Epithelial cell of prostate (primary cell): ENCODE measurements at places on chromosomes 6 and 20.

- DNase-seq, result no peak
Measured at GRCh38 chr6:154404791-154405400, 48.3 kb upstream of the IPCEF1 start.

DNA sequence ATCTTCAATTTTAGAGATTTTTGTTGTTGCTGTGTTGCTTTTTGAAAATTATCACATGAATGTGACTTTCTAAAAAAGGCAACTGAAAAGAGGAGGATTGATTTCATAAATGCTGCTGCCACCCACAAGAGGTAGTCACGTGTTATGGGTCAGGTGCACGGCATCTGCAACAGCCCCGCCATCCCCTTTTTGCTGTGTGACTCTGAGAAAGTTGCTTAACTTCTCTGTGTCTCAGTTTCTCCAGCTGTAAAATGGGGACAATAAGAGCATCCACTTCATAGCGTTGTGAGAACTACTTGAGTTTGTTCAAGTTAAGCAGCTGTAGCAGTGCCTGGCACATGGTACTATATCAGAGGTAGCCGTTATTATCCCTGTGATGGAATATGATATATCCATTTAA lies 10.7 kb downstream of the CCN5 start:
- DNase-seq, result no peak

GRCh38 chr6:25263657-25264056 lies 15.5 kb upstream of the CARMIL1 start:
- DNase-seq, result no peak

- no peak for DNase-seq
Measured at GRCh38 chr6:117483004-117483644, 650 bp downstream of the DCBLD1 start.

GRCh38 chr6:168118935-168119334 lies 39.9 kb upstream of the FRMD1 start:
- no peak for DNase-seq

- no peak for DNase-seq
Measured at GRCh38 chr20:46050444-46050843, 21.4 kb downstream of the SLC12A5 start.

GRCh38 chr6:170232186-170233002 lies 58.5 kb downstream of the DLL1 start:
- no peak for DNase-seq

- no peak for DNase-seq
Measured at GRCh38 chr6:100460650-100461204, 4.0 kb downstream of the SIM1 start.

DNA sequence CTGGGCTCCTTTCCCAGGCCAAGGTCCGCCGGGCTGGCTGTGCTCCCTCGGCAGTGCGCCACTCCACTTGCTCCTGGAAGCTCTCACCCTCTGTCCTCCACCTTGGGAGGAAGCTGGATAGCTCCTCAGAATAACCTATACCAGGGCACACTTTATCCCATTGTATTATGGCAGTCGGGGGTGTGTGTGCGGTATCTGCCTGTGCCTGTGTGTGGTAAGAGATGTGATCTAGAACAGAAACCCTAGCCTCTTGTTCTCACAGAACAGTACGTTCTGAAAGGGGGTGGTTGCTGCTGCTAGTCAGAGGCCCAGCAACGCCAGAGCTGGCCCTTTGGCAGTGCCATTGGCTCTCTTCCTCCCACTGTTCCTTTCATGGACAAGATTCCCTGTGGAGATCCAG lies 168.4 kb downstream of the TBXT start:
- DNase-seq, result no peak

DNA sequence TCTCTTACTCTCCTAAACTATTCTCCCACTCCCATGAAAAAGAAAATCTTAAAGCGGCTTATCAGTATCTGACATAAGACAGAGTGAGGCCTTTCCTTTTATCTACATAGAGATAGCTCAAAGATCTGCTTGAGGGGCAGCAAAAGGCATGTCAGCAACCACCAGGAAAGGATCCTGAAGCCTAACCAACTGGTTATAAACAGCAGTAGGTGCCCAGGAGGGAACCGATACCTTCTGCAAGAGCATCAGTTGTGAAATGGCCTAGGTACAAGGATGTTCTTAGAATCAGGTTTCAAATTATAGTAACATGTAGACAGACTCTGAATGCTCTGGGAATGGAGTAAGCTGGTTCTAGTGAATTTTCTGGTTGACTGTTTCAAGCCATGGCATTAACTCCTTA lies 21.4 kb downstream of the JARID2 start:
- no peak for DNase-seq

- no peak for DNase-seq
Measured at GRCh38 chr6:90019216-90019615, 124.9 kb downstream of the GJA10 start.

DNA sequence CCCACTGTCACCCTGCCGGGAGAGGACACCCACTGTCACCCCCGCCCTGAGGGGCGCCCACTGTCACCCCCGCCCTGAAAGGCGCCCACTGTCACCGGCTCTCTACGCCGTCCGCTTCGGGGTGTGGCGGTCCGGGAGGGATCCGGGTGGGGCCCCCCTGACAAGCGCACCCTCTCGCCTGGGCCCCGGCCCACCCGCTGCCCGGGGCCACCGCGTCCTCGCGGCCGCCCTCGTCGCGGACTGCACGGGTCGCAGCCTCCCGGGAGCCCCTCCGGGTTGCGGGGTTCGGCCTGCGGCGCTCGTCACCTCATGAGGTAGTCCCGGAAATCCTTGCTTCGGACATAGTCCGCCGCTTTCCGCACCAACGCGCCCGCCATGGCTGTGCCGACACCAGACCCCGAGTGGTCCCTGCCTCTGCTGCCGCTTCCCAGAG lies 224 bp downstream of the MPC1 start:
- no peak for DNase-seq

DNA sequence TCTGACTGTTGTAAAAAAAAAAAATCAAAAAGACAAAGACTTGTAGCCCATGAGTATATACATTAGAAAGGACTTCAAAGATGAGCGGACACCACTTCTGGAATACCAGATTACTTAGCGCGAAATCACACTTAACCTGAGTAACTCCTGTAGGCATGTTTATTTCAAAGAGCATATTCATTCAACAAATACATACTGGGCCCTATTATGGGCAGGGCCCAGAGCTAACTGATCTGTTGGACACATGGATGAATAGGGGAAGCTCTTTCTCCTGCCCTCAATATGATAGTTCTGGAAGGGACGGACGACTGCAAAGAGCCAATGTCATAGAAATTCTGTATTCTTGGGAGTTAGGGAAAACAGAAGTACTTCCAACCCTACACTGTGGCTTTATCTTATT lies 12.3 kb downstream of the MAN1A1 start:
- no peak for DNase-seq
